ENCODE measurements at places on chromosomes 5 and 9. TPM values are rescaled to one million over a fixed set of nuclear protein-coding genes. Genes with fewer than 3 reads are reported as not detected.
A peak's percentile ranks its signal among the peaks of the same experiment; 100 is the strongest.

DNA sequence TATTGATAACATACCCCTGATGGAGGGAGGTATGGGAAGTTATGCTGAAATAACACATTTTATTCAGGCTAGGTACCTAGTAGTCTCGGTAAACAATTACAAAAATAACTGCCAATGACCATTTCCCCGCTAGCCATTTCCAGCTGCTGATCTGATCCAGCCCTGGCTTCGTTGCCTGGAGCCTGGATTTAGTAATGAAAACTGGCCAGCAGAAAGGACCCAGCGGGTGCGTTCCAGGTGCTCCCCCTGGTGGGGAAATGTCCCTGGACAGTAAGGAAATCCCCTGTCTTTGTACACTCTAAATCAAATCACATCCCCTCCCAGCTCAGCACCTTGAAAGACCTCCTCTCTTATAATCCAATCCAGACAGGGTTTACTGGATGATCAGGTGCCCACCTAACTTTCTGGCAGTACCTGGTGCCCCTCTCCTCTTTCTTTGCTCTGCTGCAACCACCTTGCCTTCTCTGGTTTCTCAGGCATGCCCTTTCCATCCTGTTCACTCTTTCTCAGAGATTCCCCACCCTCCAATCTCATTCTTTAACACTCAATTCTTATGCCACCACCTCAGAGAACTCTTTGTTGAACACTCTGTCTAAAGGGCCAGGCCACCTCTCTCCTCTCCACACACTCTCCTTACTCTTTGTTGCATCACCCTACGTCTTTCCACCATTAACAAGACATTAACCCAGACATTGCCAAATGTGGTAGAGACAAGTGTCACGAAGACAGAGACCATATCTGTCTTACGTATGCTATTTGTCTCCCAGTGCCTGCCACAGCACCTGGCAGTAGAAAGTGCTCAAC lies 50.1 kb upstream of the SMAD5 start:
- DNase-seq, result peak; percentile 55

GRCh38 chr9:22170990-22171670 lies 162.0 kb upstream of the CDKN2B start:
- no peak for DNase-seq

GRCh38 chr5:2674456-2674855 lies 77.0 kb downstream of the IRX2 start:
- no peak for DNase-seq

- no peak for DNase-seq
These were observed 27.7 kb upstream of the GFPT2 start for GRCh38 chr5:180380856-180381255.

GRCh38 chr5:57816108-57816507 lies 333.5 kb upstream of the ACTBL2 start:
- peak; percentile 15 for DNase-seq

DNA sequence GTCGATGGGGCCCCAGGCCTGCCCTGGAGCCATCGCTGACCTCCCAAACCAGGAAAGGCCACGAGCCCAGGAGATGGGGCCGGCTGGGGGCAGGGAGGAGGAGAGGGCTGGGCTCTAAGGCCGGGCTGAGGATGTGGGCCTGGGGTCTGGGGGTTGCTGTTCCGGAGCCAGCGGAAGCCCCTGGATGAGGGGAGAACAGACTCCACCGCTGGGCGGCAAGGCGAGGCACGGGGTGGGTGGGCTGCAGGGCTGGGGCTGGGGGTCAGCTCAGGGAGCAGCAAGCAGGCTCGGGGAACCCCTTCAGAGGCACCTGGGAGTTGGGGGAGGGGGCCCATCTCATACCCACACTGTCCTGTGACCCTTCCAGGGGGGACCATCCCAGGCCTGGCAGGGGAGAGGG lies 11.7 kb downstream of the LCN12 start:
- DNase-seq, result no peak

DNA sequence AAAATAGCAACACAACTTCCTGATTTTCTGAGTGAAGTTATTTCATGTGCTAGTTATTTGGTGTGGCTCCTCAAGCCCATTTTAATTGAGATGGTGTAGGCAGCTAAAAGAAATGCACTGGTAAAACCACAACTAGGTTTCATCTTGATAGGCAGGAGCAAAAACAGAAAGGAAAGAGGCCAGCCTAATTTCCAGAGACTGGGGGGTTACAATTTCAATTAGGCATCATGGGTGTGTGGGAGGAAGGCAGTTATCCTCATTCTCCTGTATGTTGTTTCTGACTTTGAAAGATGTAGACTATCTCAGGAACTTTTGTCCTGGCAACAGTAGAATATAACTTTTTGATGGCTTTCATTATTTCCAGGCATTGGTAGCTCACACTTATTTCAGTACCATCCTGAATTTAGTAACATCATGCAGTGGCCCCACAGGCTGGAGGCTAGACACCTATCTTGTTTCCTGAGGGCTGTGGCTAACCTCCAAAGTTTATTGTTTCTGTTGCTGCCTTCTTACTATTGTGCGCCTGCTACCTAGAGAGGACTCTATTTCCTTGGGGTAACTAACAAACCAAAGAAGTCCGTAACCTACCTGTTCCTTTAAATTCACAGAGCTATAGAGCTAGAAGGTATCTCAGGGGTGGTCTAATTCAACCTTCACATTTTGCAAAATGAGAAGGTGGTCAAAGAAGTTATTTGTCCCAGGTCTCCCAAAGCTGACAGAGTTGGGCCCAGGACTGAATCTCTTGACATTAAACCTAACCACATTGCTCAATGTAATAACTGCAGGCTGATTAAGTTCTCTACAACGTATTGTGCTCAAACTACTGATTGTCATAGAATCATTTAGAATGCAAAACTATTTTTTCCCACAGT lies 42.4 kb downstream of the FYB1 start:
- no peak for DNase-seq

DNA sequence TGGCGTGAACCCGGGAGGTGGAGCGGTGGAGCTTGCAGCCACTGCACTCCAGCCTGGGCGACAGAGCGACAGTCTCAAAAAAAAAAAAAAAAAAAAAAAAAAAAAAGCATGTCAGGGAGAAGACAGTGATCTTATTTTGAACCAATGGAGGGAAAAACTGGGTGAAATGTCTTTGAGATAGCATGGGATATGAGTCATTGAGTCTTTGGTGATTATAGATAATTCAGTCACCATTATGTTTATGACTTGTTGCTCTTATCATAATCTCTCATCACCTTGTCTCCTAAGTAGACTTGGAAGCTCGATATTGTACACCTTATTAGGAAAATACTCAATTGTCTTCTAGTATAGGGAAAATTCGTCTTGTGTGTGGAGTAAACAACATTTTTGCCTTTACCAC lies 55.1 kb upstream of the KDM4C start:
- no peak for DNase-seq

DNA sequence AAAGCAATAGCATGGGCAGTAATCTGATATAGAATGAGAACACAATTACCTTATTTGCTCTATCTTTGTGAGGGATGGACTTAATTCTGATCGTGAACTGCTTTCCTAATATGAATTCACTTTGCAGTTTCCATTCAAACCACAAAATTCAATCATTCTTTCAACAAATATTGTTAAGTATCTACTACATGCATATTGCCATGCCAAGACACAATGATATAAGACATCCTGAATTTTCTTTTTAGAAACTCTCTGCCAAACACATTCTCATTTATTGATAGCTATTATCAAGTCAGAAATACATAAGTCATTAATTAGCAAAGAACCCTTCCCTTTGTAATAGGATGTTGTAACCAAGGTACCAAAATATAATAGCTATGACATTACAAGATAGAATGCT lies 121.6 kb upstream of the TARS1 start:
- no peak for DNase-seq

DNA sequence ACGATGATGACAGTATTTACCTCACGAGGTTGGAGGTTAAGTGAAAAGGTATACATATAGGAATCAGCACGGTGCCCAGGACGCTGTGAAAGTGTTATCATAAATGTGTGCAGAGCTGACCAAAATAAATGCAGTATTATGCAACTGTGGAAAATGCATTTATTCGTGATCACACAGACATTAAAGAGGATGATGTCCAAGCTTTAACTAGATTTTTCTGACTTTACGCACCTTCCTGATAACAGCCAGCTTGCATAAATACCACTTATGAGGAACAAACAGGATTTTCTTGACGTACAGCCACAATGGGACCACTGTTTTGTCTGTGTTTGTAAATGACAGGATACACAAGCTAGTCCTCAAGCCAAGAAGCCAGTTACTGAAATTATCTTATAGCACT lies 71.4 kb upstream of the ATP10B start:
- no peak for DNase-seq

The BNIP1 gene
- total RNA-seq, result 14.9 TPM

The ARL14EPL gene
- total RNA-seq, result not detected

The KCNV2 gene
- total RNA-seq, result not detected

The SLC6A18 gene
- not detected for total RNA-seq

The OR13C2 gene
- total RNA-seq, result not detected

The MYMK gene
- not detected for total RNA-seq
